ENCODE measurements at places on chromosomes 7 and 10. TPM values are rescaled to one million over a fixed set of nuclear protein-coding genes. Genes with fewer than 3 reads are reported as not detected.

DNA sequence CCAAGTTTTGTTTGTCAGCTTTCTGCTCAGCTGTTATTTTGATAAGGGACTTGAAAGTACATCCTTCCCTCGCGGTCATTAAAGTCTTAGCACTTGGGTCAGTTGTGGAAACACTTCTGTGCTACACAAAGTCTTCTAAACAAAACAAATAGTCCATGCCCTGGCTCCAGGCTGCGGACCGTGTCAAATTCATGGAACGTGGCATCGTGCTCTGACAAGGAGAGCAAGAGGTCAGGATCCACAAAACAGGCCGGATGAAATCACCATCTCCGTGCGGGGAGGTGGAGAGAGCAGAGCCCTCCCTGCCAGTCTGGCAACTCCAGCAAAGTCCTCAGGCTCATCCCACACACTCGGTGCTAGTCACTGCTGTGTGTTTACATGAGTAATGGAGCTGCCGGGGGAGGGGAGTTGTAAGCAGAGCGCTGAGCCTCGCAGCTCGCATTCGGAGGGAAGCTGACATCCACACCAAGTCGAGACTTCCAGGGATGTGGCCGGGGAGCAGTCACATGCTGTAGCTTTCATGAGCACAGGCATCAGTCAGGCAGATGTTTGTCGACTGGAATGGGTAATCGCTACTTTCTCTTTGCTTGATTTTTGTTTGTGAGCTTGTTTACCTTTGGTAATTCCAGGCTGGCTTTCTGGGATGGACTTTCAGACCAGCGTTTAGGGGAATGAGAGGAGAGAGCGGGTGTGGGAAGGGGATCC lies 147.6 kb downstream of the ARID5B start:
- DNase-seq, result peak; percentile 87

CSGALNACT2 gene
- 6.6 TPM for total RNA-seq

GRCh38 chr10:22137542-22137941 lies 80.3 kb downstream of the EBLN1 start:
- DNase-seq, result no peak

NRBF2 gene
- total RNA-seq, result 7.7 TPM

DNA sequence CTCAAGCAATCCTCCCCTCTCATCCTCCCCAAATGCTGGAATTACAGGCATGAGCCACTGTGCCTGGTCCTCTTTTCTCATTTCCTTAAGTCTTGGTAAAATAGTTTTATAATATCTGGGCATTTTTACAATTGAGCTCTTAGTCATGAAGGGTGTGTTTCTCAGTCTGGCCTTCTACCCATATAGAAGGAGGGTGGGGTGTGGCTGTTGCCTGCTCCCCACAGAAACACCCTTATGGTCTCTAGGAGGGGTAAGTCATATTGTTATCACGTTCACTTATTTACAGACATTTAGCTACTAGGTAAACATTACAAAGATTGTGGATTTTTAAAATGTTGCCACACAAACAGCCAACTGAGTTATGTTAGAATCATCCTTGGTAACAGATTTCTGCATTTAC lies 6.7 kb upstream of the OTUD1 start:
- no peak for DNase-seq

EPHA1 gene
- 0.08 TPM for total RNA-seq

GRCh38 chr10:29960261-29960660 lies 99.1 kb downstream of the JCAD start:
- DNase-seq, result no peak

DAGLB gene
- total RNA-seq, result 8.1 TPM

- no peak for DNase-seq
Observed at GRCh38 chr10:49629431-49629881, 15.6 kb downstream of the CHAT start.

DNA sequence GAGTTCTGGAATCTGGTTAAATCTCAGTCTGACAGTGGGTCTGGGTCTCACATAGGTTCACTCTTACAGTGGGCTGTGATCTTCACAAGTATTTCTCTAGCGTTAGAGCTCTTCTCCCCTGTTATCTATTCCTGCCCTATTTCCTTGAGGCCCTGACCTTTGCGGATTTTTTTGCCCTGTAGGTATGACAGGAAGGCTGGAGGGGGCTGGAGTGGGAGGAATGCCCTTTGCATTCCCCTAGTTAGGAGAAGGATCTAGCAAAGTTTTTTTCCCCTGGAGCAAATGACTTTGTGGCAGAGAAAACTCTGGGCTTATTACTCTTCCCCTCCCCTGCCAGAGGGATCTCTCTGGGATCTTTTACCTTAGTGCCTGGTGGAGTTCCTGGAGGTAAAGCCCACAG lies 49.2 kb downstream of the GALNT11 start:
- no peak for DNase-seq

GRCh38 chr10:120368338-120368737 lies 88.7 kb upstream of the PLPP4 start:
- no peak for DNase-seq

SYT15B gene
- total RNA-seq, result 0.89 TPM
